CD4-positive, alpha-beta T cell (primary cell): ENCODE measurements at places on chromosomes 6 and 20.

DNA sequence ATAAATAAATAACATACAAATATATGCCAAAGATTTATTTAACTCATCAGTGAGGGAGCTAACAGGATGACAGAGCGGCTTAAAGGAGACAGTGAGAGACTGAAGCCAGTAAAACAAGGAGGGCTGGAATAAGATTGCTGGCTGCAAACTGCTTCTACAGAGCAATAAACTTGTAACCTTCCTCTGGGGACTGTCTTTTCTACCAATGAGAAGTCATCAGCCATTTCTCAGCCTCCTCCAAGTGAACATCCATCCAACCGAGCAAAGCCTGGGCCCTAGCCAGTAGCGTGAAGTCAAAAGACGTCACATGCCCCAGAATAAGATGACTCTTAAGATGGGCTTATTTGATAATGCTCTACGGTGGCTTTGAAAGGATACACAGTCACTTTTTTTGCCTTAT, 42.5 kb downstream of the CPXM1 start:
- no peak for DNase-seq

- no peak for DNase-seq
These were observed 22.1 kb downstream of the RPP40 start for GRCh38 chr6:4981761-4982160.

- DNase-seq = peak; percentile 36
These were observed 83.8 kb downstream of the UST start for GRCh38 chr6:148830614-148831013.

- DNase-seq = no peak
These were observed 1.2 kb downstream of the ABHD12 start for GRCh38 chr20:25389401-25389857.

DNA sequence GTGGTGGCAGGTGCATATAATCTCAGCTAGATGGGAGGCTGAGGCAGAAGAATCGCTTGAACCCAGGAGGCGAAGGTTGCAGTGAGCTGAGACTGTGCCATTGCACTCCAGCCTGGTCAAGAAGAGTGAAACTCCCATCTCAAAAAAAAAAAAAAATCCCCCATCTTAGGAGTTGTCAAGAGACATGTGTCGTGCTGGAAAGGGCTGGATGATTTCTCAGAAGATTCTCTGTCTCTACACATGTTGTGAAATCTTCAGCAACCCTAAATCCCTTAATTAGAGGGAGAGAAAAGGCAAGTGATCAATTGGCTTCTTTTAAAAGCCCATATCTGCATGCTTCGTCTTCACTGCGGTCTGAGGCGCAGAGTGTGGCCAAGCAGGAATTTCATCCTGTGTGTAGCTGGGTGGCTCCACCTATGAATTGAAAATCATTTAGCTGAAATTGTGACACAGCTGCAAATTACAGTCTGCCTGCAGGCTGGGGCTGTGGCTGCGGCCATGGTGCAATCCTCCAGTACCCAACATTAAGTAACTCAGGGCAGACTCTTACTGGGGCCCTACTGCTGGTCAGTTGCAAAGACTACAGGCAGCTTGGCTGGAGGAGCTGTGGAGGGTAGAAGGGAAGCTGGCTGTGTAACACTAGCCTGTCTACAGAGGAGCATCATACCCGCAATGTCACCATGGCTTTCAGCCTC, 3.2 kb upstream of the TGM3 start:
- no peak for DNase-seq

- DNase-seq = no peak
These were observed 5.8 kb downstream of the OLIG3 start for GRCh38 chr6:137488150-137489045.

GRCh38 chr6:1191141-1191630, 120.7 kb upstream of the FOXQ1 start:
- DNase-seq = no peak

DNA sequence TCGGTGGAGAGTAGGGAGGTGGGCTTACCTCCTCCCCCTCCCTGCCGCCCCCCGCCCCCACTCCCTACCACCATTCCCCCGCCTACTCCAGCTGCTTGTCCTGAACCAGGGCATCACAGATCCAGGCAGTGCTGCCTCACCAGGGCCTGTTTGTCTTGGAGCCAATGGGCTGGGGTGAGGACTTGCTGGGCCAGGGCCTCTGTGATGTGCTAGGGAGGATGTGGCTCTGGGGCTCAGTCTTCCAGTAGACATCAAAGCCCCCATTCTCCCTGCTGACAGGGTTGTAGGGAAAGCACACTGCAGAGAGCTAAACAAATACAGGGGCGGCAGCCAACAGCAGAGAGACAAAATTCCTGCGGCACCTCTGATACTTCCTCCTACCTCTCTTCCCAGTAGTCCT, 48.2 kb upstream of the NXT1 start:
- no peak for DNase-seq
